WERI-Rb-1 (cell line): ENCODE measurements at places on chromosomes 16 and 17.

DNA sequence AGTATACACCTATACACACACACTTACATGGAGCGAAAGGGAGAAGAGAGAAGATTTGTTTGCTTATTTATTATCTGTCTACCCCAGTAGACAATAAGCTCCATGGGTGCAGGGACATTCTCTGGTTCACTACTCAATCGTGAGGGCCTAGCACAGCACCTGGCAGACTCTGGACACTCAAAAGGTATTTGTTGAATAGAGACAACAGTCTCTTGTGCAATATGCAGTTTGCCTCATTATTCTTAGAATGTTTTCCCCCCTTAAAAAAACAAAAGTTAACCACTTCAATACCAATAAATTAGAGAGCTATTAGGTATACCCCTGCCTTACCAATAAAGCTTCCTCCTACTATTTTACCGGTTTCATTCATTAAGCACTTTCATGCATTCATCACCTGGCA is 2.0 kb downstream of the AKAP10 start:
- DNase-seq = no peak

- DNase-seq = no peak
Observed at GRCh38 chr16:87740441-87740840, 25.3 kb downstream of the KLHDC4 start.

DNA sequence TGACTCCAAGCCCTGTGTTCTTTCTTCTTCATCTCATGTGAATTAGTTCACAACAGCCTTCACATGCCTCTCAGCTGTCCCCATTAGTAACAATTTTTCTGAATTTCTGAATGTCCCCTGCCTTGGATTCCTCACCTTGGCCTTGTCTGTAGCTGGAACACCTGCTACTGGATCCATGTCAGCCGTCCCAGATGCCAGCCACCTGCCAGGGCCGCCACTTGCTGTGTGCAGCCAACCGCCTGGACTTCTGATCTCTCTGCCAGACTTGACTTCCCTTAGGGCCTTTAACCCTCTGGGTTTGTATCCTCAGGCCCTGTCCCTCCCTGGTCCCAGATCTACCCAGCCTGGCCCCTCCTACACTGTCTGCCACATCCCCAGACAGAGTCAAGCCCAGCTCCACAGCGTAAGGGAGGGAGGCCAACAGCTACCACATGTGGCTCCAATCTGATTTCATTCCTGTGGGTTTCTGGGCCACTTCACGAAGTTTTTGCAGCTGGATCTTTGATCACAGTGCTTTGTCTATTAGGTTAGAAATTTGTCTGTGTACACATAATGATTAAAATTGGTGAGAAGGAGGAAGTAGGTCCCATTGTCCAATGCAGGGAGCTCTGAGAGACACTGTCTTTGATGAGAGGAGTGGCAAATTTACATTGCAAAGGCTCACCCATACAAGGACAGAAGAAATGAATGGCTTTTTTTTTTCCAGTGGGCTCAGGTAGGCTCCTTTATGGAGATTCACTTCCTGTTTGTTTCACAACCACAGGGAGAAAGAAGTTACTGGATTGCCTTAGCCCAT is 15.3 kb downstream of the MPP2 start:
- DNase-seq = no peak

- no peak for DNase-seq
Observed at GRCh38 chr17:82892899-82893565, 53.2 kb upstream of the ZNF750 start.

- DNase-seq = no peak
Observed at GRCh38 chr17:77881545-77881944, 77.0 kb upstream of the TNRC6C start.

DNA sequence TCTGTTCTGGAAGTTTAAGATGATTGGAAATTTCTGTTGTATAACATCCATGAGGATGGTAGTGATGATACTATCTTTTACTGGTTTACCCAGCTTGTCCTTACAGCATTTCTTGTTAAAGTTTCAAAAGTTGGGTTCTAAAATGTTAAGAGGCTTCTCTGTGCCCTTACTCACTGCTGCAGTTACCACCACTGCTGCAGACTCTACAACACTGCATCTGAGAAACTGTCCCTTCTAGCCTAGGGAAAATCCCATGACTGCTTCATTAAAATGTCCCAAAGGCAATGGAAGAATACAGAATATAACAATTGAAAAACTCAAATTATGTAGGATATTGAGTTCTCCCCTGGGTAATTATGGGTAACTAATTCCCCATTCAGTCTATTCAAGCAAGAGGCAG is 3.8 kb upstream of the NSRP1 start:
- DNase-seq = no peak

DNA sequence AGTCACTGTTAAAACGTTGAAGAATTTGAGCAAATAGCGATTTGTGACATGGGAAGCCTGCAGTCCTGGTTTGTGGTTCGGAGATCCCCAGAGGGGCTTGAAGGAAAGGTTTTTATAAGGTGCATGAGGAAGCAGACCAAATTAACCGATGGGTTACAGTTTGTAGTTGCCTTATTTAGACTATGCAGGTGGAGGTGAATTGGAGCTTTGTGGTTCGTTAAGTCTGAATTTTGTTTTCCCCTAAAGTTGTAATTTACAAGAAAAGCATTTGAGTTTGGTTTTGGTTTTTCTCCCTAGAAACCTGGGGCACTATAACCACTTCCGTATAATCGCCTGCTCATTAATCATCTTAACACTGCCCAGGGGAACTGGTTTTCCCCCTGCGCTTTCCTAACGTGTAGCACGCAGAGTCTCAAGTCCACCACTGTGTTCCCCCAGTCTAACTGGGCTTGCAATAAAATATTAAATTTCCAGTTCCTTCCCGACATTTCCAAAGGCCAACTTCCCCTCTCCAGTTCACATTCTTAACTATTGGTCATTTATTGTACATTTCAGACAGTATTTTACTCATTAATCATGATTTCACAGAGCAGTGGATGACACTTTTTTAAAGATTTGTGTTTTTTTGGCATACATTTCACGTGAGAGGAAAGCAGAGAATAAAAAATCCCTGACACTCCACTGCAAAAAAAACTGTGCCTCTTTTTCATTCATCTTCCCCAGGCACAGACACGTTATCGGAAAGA is 932 bp downstream of the ZNF267 start:
- no peak for DNase-seq

- no peak for DNase-seq
Observed at GRCh38 chr17:37197336-37197735, 178.4 kb upstream of the C17orf78 start.

GRCh38 chr16:70470927-70471341 is 16.5 kb downstream of the FCSK start:
- DNase-seq = peak; percentile 83

GRCh38 chr16:6258056-6258455 is 1074.6 kb upstream of the RBFOX1 start:
- no peak for DNase-seq

GRCh38 chr16:12062343-12063003 is 85.9 kb downstream of the SNX29 start:
- DNase-seq = no peak

- DNase-seq = no peak
Observed at GRCh38 chr17:20999044-20999573, 43.7 kb downstream of the USP22 start.

DNA sequence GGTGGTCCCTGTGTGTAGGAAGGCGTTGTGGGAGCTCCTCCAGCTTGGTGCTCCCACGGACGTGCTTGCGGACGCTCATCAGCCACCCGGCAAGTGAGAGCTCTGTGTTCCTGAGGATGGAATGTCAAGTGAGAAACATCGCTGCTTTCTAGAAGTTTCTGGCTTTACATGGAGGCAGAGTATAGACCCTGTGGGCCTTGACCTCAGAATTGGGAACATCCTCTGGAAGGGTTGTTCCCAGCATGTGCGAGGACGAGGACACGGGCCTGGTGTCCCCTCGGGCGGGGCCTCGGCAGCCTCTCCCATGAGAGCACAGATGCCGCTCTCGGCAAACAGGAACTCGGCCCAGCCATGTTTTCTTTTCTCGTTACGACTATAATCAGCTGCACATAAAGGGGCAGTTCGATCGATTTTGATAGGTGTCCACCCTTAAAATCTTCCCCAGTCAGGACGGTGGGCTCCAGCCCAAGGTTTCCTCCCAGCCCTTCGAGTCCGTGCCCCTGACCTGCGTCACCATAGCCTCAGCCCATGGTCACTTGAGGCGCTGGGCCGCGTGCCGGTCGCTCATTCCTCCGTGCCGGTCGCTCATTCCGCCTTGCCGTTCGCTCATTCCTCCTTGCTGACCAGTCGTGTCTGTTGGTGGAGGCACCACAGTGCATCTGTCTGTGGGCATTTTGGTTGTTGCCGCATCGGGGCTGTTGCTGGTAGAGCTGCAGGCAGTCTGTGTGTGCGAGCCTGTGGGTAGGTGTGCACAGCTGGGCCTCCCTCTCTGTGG is 91.3 kb upstream of the ZNF750 start:
- DNase-seq = no peak

- no peak for DNase-seq
Observed at GRCh38 chr16:51149251-51149661, 1.8 kb downstream of the SALL1 start.

DNA sequence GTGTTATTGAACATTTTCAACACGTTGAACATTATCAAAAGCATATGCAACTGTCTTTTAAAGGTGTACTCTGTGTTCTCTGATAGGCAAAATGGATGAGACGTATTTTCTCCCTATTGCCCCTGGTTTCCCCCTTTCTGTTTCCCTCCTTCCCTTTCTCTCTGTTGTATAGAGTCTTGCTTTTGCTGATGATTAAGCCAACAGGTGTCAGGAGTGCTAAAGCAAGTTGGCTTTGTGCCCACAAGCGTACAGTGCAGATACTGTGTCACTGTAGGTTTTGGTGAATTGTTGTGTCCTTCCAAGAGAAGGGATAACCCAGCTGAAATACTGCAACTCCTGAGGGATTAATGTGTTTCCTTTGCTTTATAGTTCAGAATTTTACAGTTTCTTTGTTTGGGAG is 74.4 kb downstream of the COX10 start:
- no peak for DNase-seq

GRCh38 chr17:63142836-63143235 is 176.8 kb downstream of the TANC2 start:
- no peak for DNase-seq

DNA sequence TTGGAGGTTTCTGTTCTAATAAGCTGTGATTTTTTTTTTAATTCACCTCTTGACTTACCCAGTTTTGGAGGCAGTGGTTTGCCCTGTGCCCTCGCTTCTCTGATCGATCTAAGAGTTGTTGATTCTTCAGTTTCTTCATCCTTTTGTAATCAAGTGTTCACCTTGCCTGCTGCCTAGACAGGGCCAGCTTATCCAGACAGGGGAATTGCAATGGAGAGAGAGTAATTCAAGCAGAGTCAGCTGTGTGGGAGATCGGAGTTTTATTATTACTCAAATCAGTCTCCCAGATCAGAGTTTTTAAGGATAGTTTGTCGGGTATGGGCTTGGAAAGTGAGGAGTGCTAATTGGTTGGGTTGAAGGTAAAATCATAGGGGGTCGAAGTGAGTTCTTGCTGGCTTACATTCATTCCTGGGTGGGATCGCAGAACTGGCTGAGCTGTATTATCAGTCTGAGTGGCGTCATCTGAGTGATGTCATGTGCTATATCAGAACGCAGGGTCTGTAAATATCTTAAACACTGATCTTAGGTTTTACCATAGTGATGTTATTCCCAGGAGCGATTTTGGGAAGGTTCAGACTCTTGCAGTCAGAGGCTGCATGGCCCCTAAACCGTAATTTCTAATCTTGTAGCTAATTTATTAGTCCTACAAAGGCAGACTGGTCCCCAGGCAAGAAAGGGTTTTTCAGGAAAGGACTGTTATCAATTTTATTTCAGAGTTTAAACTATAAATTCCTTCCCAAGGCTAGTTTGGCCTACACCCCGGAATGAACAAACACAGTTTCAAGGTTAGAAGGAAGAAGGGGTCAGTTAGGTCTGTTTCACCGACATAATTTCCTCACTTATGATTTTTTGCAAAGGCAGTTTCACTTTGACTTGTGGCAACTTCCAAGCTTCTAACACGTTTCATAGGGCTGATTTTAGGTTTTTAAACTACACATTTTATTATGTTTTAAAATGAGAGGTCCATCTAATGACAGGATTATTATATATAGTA is 21.5 kb upstream of the KCNJ16 start:
- DNase-seq = no peak

DNA sequence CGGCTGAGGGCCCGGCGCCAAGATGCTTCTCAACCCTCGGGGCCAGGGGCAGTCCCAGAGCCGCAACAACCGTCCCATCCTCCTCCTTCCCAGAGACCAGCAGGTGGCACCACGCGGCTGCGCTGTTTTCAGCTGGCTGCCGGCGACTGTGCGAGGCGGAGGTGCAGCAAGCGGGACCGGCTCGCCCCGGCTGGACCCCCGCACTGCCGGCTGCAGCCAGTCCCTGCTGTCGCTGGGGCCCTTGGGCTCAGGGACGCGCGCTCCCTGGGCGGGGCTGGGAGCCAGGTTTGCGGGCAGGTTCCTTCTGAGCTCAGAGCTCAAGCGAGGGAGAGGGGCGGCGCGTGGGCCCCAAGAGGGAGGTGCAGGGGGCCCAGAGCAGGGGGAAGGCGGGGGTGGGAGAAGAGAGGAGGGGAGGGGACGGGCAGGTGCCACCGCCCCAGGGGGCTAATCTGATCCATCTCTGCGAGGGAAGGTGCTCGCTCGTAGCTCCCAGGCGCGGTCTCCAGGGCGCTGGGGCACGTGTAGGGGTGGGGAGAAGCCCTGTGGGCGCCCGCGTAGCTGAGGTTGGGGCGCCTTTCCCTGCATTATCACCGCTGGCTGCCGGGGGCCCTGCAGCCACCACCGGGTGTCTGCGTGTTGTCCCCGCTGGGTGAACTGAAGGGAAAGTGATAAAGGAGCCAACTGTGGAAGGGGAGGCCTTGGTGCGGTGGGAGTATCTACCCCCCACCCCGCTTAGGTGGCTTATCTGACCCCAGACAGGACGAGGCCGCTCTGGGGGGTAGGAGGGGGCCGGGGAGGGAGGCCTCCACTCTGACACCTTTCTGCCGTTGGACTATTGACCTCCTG is 24.2 kb downstream of the STAT5A start:
- peak; percentile 96 for DNase-seq

DNA sequence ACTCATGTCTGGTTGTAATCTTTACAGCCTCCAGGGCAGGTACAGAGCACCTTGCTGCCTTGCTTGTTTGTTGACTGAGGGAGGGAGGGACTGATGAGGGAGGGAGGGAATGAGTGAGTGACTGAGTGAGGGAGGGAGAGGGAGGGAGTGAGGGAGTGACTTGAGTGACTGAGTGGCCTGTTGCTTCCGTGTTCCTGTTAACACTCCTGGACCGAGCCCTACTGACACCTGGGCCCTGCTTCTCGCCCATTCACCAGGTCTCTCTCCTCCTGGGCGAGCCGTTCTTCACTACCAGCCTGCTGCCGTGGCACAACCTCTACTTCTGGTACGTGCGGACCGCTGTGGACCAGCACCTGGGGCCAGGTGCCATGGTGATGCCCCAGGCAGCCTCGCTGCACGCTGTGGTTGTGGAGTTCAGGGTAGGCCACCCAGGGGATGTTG is 41.2 kb downstream of the PRMT7 start:
- DNase-seq = no peak

GRCh38 chr17:29089601-29090044 is 46.7 kb downstream of the PIPOX start:
- no peak for DNase-seq

DNA sequence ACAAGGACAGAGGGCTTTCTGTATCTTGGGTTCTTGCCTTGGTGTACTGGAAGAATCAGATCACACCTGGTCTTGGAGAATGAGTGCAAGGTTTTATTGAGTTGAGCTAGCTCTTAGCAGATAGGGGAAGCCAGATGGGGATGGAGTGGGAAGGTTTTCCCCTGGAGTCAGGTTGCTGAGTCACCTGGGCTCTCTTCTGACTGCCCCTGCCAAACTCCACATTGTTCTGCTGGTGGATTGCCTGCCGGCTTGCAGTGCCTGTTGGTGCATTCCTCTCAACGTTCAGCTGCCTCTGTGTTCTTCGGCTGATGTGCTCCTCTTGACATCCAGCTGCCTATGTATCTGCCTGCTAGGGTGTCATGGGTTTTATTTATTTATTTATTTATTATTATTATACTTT is 1431.1 kb downstream of the CDH8 start:
- DNase-seq = no peak
